ENCODE measurements at places on chromosomes 6 and 20. TPM values are rescaled to one million over a fixed set of nuclear protein-coding genes. Genes with fewer than 3 reads are reported as not detected.
A peak's percentile ranks its signal among the peaks of the same experiment; 100 is the strongest.

DNA sequence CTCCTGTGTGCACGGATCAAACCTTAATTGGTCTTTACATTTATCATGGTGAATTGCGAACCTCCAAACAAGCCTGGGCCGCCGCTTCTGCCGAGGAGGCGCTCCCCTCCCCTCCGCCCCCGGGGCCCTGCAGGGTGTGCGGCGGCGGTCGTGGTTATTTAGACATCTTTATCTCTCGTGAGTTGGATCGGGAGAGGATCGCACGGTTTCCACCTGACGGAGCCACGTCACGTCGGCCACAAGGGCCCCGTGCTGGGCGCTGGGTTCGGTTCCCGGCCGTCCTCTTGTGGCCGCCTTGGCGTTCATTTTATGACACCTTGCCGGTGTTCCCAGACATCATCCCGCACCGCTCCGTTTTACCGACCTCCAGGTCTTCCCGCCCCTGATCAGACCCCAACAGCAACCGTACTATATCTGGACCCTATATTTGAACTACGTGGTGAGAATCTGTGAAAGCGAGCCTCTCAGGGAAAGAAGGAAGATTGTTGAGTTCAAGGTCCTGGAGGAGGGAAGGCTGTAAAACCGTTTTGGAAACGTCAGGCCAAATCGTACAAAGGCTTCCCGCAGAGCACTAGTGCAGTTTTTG is 1.3 kb upstream of the CNR1 start:
- peak; percentile 74 for DNase-seq

Gene CYP21A2
- polyA plus RNA-seq, result not detected

Gene RIMS4
- polyA plus RNA-seq, result not detected

GRCh38 chr20:62411479-62412193 is 4.6 kb upstream of the CABLES2 start:
- DNase-seq, result no peak

Gene THBD
- 0.78 TPM for polyA plus RNA-seq

DNA sequence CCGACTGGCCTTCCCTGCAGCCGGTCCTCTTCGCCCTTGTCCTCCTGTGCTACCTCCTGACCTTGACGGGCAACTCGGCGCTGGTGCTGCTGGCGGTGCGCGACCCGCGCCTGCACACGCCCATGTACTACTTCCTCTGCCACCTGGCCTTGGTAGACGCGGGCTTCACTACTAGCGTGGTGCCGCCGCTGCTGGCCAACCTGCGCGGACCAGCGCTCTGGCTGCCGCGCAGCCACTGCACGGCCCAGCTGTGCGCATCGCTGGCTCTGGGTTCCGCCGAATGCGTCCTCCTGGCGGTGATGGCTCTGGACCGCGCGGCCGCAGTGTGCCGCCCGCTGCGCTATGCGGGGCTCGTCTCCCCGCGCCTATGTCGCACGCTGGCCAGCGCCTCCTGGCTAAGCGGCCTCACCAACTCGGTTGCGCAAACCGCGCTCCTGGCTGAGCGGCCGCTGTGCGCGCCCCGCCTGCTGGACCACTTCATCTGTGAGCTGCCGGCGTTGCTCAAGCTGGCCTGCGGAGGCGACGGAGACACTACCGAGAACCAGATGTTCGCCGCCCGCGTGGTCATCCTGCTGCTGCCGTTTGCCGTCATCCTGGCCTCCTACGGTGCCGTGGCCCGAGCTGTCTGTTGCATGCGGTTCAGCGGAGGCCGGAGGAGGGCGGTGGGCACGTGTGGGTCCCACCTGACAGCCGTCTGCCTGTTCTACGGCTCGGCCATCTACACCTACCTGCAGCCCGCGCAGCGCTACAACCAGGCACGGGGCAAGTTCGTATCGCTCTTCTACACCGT is 6.1 kb downstream of the UBD start:
- DNase-seq, result peak; percentile 59

DNA sequence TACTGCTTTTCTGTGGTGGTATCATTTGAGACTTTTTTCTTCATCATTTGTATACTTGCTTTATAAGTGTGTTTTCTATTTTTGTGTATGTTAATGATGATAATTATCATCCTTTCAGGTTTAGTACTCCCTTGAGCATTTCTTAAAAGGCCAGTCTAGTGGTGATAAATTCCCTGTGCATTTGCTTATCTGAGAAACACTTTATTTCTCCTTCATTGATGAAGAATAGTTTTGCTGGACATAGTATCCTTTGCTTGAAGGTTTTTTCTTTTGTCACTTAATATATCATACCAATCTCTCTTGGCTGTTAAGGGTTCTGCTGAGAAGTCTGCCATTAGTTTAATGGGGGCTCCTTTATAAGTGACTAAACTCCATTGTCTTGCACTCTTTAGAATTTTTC is 123.2 kb upstream of the IRAK1BP1 start:
- no peak for DNase-seq

GRCh38 chr6:132785936-132786335 is 12.5 kb downstream of the SLC18B1 start:
- DNase-seq, result no peak

Gene TMEM170B
- 1.1 TPM for polyA plus RNA-seq

DNA sequence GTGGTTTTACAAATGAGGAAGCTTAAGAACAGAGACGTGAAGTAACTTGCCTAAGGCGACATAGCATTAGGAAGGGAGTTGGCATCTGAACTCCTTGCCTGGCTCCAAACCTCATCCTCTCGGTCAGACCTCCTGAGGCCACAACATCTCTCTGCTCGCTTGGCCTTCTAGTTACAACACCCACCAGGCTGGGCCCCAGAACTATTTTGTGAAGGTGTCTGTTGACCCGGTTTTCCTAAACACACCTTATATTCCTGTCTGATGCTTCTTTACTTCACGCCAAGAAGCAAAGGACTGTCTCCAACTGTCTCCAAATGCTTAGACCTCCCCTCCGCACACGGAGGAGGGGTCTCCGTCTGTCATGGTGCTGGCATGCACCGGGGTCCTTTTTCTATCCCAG is 326.6 kb downstream of the THBS2 start:
- no peak for DNase-seq
